ENCODE measurements at places on chromosomes 2 and 18.

DNA sequence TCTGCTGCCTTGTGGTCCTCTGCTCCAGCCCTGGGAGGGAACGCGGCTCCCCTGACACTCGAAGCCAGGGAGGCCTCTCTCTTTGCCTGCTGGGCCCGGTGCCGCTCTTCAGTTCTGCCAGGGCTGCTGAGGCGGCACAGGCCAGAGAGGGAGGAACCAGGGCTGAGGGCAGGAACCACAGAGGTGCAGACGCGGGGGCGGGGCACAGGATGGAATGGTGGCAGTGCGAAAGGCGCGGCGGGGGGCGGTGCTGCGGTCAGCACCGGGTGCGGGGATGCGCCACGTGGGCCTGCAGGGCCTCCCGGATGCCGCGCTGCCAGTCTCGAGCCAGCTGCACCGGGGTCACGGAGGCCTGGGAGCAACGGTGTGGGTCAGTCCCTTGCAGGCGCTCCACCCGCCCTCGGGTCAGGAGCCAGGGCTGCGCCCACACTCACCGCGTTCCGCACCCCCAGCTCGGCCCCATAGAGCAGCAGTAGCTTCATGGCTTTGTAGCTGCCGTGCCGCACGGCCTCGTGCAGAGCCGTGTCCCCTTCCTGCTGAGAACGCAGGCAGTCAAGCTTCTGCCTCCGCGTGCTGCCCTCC lies 4.4 kb downstream of the ANKRD23 start:
- DNase-seq, result peak; percentile 86

DNA sequence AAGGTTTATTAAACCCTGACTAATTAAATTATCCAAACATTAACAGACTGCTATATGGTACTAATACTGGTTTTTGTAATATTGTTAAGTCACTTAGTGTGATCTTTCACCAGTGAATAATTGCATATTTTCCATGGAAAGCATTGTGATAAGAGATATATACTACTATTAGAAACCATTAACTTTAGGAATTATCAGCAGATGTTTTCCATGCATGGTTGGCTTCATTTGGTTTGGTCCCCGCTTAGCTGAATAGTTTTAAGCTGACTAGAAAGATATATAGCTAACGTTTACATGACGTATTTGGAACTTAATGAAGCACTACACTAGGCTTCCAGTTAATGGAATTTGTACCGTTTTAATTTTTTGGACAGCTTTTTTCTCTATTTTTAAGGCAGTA lies 37.9 kb downstream of the LCLAT1 start:
- DNase-seq, result no peak

DNA sequence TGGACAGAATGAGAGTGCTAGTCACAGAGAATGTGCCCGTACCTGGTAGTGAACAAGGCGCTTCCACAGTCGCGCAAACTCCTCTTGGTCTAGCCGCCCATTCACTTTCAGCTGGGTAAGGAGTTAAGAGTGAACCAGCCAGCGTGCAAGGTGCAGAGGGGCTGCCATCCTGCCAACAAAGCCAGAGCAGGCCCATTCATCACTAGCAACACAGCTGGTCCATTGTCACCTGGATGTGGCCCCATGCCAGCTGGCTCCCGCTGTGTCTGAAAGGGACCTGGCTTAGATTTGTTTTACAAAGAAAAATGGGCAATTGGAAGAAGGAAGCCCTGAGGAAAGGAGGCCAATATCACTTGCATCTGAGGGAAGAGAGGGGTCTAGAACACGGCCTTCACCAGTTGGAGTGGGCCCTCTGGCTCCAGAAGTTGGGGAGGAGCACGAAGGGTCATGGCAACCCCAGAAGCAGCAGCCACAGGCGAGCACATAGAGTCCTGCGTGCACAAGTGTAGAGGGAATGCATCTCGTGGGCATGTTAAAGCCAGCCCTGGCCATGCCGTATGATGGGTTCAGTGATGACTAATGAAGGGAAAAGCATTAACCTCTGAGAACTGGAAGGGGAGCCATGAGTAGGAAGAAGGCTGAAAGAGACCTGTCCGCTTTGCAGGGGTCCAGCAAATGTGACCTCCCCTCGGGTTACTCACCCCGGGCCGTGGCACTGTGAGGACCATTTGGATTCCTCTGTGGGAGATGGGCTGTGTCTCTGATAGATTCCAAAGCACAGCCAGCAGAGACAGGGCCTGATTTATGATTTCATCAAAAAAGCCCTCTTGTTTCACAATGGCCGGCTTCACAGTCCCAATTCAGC lies 70.6 kb downstream of the CAPN13 start:
- no peak for DNase-seq

DNA sequence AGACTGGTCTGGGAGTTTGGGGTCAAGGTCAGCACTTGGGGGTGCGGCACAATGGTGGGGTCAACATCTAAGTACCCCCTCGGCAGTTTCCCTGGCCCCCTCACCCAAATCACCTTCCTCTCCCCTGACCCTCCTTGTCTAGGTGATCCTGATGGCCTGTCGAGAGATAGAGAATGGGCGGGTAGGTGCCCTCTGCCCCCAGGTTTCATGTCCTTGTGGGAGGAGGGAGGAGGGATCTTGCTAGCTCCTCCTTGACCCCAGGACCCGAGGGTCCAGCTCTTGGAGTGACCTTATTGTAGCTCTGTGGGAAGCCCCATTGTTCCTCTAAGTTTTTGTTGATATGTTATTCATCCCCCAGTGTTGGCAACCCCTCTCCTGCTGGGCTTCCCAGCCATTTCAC lies 3.6 kb downstream of the PTPN18 start:
- DNase-seq, result no peak

GRCh38 chr18:61850756-61851155 lies 42.1 kb downstream of the RNF152 start:
- no peak for DNase-seq

- DNase-seq, result no peak
These were observed 8.6 kb upstream of the RPL37A start for GRCh38 chr2:216490061-216490460.

DNA sequence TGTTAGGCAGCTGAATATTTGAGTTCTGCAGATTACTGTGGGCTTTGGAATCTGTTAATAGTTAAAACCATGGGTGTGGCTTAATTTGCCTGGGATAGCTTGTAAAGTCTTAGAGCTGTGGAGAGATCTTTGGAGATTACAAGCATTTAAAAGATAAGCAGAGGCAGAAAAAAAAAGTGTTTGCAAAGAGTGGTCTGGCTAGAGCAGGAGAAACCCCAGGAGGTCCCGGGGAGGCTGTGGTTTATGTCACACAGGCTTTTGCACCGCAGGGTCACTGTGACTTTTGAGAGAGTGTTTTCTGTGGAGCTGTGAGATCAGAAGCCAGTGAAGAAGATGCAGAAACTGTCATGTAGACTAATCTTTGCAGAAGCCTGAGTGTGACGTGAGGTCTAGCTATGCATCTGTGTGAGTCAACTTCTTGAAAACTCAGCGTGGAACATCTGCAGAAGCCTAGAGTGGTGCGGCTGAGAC lies 49.0 kb downstream of the SETBP1 start:
- DNase-seq, result peak; percentile 74

GRCh38 chr2:83784947-83785346 lies 674.1 kb downstream of the SUCLG1 start:
- no peak for DNase-seq

GRCh38 chr2:64517511-64517884 lies 6.6 kb upstream of the AFTPH start:
- no peak for DNase-seq

DNA sequence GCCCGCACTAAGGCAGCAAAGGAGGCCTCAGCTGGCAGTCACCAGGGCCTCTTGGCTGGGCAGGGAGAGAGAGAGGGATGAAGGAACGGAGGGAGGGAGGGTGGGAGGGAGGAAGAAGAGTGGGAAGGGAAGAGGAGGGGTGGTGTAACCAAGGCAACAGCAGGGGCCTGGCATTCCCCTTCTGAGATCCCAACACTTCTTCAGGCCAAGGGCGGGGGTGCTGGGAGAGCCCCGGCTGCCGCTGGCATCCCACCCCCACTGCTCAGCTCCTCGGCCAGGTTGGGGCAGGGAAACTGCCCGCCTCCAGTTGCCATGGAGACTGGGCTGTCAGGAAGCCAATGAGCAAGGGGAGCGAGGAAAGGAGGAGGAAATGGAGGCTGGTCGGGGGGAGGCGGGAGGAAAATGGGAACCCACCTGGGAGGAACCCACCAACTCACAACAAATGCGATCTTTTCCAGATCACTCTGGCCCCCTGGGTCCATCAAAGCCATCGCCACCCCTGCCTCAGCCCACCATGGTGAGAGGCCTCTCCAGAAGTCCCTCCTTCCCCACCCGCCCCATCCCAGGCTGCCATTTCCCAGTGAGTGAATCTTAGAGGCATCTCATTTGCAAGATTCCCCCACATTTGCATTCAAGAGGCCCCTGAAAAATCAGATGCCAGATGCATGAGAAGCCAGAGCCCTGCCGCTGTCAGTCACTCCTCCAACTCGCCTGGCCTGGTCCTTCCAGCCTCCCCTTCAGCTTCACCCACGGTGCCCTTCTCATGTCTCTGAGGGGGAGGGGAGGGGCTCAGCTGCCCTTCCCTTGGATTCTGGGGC lies 12.4 kb downstream of the SH2D6 start:
- DNase-seq, result no peak

DNA sequence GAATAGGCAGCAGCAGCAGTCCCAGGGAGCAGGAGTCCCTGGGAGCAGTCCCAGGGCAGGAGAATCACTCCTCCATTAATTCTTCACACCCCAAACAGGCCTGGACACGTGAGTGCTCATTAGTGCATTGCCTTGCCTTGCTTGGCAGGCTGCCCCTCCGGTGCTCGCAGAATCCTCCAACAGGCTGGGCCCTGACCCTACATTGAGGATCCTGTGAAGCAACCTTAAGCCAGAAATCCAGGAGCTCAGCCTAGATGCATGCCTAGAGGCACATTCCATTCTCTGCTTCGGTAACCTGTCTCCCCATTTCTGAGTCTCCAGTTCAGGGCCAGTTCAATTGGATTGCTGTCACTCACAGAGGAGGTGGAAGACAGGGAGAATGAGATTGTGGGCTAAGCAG lies 97.4 kb upstream of the LRATD1 start:
- DNase-seq, result no peak

DNA sequence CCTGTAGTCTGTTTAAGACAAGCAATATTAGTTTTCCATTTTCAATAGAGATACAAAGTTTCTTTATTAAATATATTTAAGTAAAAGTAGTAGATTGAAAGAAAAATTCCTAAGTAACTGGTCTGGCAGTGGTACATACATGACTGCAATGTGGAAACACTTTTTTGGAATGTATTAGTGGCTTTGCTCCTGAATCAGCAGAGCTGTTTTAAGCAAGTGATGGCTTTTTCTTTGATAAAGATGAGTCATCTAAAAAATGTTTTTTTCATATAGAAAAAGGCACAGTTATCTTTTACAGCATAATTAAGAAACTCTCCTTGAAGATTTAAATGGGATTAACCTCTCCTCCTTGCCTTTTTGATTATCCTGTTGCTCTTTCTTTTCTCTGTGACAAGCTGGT lies 34.9 kb downstream of the KDM3A start:
- DNase-seq, result no peak

- DNase-seq, result no peak
These were observed 28.5 kb downstream of the SLC66A2 start for GRCh38 chr18:79922971-79923411.

- no peak for DNase-seq
These were observed 108.2 kb upstream of the CAPN13 start for GRCh38 chr2:30915486-30915885.

DNA sequence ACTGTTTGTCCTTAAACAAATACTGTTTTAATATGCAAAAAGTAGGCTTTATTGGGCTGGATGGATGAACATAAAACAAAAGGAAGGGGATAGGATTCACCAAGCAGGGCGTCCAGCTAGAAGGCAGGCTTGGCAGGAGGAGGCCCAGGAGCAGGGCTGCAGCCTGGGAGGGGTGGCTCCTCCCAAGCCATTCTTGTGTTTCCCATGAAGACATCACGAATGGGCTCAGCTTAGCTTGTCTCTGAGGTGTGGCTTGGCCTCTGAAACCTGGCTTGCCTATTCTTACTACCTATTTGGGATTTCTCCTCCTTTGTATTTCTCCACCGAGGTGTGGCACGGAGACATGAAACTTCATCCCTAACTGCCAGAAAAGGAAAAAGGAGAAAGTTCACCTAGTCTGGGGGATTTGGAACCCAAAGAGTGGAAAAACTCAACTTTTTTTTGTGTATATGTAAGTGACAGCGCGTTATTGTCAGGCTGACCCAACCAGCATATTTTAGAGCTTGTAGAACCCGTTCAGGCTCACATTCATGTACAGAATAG lies 481.9 kb upstream of the SPRED2 start:
- DNase-seq, result no peak

DNA sequence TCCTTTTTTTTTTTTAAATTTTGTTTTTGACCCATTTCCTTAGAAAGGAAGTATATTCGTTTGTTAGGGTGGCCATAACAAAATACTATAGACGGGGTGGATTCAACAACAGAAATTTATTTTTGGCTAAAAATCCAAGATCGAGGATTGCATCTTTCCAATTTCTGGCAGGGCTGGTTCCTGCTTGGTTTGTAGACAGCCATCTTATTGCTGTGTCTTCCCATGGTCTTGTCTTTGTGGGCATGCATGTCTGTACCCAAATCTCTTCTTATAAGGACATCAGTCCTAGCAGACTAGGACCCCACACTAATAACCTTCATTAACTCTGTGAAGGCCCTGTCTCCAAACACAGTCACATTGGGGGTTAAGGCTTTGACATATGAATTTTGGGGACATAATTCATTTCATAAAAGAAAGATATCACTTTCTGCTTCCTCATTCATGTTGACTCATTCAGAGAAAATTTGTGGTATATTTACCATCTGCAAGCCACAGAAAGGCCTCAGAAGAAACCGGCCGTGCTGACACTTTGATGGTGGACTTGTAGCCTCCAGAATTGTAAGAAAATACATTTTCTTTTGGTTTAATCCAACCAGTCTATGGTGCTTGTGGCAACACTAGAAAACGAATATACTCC lies 262.1 kb downstream of the LPIN1 start:
- no peak for DNase-seq

DNA sequence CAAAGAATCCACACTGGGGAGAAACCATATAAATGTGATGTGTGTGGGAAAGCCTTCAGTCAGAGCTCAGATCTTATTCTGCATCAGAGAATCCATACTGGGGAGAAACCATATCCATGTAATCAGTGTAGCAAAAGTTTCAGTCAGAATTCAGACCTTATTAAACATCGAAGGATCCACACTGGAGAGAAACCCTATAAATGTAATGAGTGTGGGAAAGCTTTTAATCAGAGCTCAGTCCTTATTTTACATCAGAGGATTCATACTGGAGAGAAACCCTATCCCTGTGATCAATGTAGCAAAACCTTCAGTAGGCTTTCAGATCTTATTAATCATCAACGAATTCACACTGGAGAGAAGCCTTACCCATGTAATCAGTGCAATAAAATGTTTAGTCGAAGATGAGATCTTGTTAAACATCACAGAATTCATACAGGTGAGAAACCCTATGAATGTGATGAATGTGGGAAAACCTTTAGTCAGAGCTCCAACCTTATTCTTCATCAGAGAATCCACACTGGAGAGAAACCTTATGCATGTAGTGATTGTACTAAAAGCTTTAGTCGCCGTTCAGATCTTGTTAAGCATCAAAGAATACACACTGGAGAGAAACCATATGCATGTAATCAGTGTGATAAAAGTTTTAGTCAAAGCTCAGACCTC lies 16.7 kb upstream of the ZSCAN30 start:
- no peak for DNase-seq

- DNase-seq, result no peak
These were observed 435.8 kb upstream of the MEIS1 start for GRCh38 chr2:65999103-65999502.

- no peak for DNase-seq
These were observed 31.2 kb downstream of the PTPN18 start for GRCh38 chr2:130387071-130387400.

GRCh38 chr2:181891966-181892798 lies 652 bp downstream of the ITPRID2 start:
- DNase-seq, result peak; percentile 77

GRCh38 chr2:10150436-10150835 lies 27.9 kb downstream of the RRM2 start:
- peak; percentile 18 for DNase-seq

Measured in CD8-positive, alpha-beta T cell (primary cell).